ENCODE measurements at places on chromosomes 16 and 17.

DNA sequence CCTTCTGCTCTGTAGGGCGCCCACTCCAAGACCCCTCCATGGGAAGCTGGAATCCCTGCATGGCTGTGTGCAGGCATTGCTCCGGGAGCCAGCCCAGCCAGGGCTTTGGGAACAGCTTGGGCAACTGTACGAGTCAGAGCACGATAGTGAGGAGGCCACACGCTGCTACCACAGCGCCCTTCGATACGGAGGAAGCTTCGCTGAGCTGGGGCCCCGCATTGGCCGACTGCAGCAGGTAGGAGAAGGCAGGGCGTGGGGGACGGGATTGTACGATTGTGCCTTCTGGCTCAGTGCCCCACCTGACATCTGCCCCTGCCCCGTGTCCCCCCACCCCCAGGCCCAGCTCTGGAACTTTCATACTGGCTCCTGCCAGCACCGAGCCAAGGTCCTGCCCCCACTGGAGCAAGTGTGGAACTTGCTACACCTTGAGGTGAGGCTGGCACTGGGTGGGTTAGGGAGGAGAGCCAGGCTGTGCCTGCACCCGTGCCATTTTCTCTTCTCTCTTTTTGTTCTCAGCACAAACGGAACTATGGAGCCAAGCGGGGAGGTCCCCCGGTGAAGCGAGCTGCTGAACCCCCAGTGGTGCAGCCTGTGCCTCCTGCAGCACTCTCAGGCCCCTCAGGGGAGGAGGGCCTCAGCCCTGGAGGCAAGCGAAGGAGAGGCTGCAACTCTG, 8.7 kb upstream of the TMEM88 start:
- DNase-seq = no peak

GRCh38 chr16:28260193-28260592, 32.1 kb upstream of the SBK1 start:
- DNase-seq = no peak

- DNase-seq = no peak
These were observed 4.1 kb upstream of the GAST start for GRCh38 chr17:41707803-41708669.

DNA sequence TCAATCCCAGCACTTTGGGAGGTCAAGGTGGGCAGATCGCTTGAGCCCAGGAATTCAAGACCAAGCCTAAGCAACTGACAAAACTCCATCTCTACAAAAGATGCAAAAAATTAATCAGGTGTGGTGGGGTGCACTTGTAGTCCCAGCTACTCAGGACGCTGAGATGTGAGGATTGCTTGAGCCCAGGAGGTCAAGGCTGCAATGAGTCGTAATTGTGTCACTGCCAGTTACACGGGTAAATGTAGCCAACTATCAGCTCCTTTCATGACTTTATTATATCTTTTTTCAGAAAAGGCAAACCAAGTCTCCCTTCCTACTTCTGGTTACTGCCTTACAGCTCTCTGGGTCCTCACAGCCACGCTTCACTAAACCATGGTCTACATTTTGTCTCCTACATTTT, 4.0 kb downstream of the SDF2 start:
- DNase-seq = no peak
